ENCODE measurements at places on chromosomes 13 and 19.

DNA sequence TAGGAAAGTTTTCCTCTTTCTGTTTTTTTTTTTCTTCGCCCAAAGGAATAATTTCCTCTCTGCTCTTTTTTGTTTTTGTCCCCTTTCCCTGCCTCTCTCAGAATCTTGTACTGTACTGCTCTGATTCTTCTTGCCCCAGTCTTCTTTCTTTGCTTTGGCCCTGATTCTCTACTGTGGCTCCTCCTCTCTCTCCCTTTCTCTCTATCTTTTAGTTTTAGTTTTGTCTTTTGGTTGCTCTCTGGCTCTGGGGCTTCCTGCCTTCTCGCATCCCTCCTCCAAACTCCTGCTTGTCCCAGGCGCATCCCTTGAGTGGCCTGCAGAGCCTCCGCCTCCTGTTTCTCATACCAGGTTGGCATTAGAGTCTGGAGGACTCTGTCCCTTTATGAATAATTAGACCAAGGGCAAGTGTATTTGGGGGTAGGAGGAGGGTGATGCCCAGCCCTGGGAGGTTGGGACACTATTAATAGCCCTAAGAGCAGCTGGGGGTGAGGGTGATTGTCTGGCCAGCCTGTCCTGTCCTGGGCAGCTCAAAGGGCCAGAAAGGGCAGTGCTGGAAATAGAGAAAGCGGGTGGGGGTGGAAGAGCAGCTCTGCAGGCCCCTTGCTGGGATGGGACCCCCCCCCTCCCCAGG lies 39.1 kb downstream of the LYL1 start:
- DNase-seq: no peak

- DNase-seq: no peak
Measured at GRCh38 chr19:1941146-1942077, at the start of gene CSNK1G2. CSNK1G2 (plus strand) TSS chr19:1941172; CDS start chr19:1969773, 28,601 bp downstream.

- no peak for DNase-seq
Measured at GRCh38 chr13:111183087-111183645, 68.1 kb downstream of the ARHGEF7 start.

- DNase-seq: no peak
Measured at GRCh38 chr13:50942630-50943311, 33.2 kb downstream of the RNASEH2B start.

DNA sequence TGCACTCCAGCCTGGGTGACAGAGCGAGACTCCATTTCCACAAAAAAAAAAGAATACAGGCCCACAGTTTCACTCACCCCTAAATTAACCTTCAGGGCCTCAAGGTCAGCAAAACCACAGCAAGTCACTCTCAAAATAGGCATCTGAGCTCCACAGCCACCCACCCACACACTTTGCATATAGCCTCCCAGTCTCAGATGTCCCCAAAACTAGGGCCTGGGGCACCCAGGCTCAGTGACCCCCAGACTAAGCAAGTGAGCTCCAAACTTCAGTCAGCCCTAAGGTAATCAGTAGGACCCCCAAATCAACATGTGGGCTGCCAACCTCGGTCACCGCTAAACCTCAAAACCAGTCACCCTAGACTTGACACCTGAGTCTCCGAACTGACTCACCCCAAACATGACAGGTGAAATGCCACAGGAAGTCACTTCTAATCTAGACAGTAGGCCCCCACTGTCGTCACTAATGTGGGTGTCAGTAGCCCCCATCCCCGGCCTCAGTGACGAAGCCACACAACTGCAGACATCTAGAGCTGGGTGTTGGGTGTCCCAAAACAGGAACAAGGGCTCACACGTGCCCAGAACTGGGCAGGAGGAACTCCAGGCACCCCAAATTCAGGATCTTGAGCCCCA lies 13.9 kb downstream of the RABAC1 start:
- peak; percentile 89 for DNase-seq

- DNase-seq: no peak
Measured at GRCh38 chr19:45471111-45471930, 3.5 kb downstream of the FOSB start.

DNA sequence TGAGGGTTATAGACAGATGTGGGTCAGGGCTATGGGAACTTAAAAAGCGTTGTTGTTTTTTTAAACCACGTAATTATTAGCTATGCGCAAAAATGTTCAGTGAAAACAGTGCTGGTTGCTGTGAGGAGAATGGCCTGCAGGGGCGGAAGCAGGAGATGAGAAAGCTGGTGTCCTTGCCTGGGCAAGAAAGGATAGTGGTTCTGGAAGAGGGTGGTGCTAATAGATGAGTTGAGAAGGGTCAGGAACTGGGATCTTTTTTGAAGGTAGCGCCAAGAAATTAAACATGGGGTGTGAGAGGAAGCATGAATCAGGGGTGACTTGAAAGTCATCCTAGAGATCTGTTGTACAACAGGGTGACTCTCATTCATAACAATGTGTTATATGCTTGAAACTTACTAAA lies 4.8 kb upstream of the SMG9 start:
- no peak for DNase-seq

DNA sequence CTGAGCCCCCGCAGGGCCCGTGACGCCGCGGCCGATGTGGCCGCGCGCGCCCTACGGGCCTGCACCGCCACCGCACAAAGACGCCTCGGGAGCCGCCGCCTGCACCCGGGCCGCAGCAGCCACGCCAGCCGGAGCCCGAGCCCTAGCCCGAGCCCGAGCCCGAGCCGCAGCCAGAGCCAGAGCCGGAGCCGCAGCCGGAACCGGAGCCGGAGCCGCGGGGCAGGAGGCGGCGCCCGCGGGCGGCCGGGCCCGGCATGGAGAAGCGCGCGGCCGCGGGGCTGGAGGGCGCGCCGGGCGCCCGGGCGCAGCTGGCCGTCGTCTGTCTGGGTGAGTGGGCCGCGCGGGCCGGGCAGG lies 379 bp downstream of the LRP3 start:
- no peak for DNase-seq

DNA sequence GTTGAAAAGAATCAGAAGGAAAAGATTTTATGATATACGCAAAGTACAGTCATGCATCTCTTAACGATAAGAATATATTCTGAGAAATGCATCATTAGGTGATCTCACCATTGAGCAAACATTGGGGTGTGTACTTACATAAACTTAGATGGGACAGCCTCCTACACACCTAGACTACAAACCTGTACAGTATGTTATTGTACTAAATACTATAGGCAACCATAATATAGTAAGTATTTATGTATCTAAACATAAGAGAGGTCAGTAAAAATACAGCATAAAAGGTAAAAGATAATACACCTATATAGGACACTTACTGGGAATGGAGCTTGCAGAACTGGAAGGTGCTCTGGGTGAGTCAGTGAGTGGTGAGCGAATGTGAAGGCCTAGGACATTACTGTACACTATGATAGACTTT lies 254.6 kb downstream of the SPRY2 start:
- no peak for DNase-seq

DNA sequence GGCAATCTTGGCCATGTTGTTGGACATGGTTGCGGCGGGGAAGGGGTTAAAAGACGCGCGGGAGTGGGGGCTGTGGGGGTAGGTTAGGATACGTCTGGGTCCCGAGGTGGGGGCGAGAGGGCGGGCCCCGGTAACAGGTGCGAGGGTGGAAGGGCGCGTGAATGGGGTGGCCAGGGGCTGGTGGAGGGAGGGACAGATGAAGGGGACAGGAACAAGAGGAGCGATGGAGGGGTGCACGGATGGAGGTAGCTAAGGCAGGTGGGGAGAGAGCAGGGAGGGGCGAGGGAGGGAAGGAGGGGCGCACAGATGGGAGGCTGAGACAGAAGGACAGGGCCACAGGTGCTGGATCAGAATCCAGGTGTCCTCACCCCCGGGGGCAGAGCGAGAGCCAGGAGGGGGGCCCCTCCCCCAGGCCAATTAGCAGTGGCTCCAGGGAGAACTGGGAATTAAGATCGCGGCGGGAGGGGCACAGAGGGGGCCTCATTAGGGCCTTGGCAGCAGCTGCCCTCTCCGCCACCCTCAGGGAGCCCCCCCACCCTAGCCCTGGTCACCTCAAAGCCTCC lies 1.3 kb downstream of the GNG8 start:
- DNase-seq: no peak

- DNase-seq: peak; percentile 50
Measured at GRCh38 chr13:99496184-99497142, 4.8 kb upstream of the TM9SF2 start.

- DNase-seq: no peak
Measured at GRCh38 chr13:106246242-106246641, 289.2 kb downstream of the EFNB2 start.

DNA sequence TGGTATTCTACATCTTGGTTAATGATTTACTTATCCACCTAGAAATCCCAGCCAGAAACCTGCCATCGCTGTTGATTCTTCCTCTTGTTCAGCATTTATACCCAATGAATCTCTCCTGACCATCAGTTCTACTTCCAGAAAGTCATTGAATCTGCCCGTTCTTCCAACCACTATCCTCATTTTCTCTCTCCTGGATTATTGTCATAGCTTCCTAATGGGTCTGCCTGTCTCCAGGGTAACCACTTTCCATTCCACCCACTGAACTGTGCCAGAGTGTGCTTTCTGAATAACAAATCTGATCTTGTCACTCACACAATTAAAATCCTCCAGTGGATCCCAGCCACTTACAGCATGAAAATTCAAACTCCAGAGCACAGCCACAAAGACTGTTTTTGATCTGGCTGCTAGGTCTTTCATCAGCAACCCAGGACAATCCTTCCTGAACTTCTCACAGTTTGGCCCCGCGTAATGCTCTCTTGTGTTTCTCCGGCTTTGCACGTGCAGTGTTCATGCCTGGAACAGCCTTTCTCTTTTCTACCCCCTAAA lies 330.6 kb downstream of the SPRY2 start:
- no peak for DNase-seq

DNA sequence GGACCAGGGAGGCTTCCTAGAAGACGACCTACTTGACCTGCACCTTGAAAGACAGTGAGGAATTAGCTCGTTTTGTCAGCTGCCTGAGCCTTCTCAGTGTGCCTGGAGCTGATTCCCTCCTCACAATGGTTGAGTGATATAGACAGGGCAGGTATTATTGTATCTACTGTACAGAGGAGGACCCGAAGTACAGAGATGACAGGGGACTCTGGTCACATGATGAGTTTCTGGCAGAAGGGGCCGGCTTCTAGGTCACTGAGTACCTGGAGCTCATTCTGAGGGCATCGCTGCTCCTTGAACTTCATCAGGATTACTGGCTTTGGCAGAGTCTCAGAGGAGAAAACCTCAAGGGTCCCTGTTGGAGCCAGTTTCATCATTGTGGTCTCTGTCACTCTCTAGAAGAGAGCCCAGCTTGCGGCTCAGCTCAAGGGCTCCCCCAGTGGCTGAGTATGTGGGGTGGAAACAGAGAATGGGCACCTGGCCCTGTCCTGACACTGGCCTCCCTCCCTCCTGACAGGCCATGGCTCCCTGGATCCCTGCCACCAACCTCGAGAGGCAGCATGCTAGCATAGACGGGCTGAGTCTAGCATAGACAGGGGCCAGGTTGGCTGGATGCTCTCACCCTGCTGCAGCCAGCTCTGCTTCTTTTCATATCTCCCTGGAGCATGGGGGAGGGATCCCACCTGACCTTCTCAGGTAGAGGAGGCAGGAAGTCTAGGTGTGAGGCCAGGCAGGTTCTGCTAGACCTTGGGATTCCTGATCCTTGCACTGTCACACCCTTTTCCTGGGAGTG lies 38.7 kb downstream of the NFIX start:
- peak; percentile 22 for DNase-seq

DNA sequence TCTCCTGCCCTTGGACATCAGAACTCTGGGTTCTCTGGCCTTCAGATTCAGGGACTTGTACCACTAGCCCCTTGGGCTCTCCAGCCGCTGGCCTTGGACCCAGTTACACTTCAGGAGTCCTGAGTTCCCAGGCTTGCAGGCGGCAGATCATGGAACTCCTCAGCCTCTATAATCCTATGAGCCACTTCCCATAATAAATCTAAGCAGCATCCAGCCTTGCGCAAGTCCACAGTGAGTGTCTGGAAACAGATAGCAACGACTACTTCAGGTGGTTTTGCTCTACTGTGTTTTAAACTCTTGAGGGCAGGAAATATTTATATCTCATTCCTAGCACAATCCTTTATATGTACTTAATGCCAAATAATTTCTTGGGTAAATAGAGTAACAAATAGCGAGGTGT lies 92.3 kb downstream of the COL4A1 start:
- no peak for DNase-seq

- peak; percentile 55 for DNase-seq
Measured at GRCh38 chr19:1512671-1513498, at the start of gene ADAMTSL5. ADAMTSL5 (minus strand) TSS chr19:1513019; CDS start chr19:1510943, 2,076 bp downstream.

DNA sequence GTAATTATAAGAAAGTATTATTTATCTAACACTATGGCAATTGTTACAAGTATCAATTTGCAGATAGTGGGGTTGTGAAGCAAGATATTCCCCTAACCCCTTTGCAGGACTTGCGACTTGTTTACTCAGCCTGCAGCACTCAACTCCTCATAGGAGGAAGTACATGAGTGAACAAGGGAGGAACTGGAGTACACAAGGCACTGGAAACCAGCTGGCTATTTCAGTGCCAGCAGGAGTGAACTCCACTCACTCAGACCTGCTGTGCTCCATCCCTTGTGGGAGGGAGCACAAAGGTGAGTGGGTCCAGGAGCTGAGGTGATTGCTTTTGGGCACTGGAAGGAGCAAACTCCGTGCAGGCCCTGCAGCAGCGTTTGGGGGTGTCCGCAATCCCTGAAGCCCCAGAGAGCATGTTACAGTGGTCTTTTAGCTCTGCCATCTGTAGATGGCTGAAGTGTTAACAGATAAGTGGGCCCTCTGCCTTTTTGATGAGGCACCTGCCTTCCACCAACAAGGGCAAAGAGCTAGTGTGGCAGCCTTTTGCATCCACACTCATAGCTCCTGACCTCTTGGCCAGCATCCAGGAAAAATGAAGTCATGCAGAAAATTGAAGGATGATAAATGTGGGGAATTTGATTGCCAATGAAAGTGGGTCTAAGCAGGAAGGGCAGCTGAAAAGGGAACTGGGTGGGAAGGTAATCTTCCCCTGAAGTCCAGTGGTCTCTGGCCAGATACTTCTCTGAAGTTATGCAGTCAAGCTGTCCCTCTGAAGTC lies 802.2 kb upstream of the MIR17HG start:
- DNase-seq: no peak

- no peak for DNase-seq
Measured at GRCh38 chr13:46296115-46296822, 84.5 kb downstream of the LRRC63 start.

DNA sequence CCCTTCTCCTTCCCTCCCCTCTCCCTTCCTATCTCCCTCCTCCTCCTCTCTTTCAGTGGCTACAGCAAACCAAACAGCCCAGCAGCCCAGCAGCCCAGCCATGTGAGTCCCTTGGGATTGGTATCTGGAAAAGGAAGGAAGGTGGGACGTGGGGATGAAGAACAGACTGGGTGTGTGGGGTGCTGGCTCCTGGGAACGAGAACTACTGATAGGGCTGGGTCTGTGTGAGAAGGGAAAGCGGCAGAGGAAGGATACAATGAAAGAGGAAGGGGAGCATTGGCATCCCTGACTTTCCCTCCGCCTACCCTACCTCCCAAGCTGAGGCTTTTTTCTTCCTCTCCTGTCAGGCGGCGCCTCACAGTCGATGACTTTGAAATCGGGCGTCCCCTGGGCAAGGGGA lies 863 bp downstream of the AURKC start:
- DNase-seq: no peak

DNA sequence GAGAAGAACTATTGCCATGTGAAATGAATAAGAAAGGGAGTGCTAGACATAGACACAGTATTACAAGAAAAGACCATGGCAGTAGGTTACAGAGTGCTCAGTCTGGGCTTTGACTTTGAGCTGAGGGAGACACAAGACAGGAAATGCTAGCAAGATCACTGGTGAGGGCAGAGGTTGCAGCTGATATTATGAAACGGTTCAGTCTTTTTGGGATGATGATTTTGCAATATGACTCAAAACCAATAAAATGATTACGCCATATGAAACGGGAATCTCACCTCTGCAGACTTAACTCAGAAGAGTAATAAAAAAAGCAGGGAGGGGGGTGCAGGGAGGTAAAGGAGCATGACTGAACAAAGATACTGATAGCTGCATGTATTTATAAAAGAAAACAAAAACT lies 123.1 kb downstream of the RBM26 start:
- DNase-seq: no peak

- peak; percentile 61 for DNase-seq
Measured at GRCh38 chr19:10404888-10405820, 1.8 kb upstream of the CDC37 start.
